Thoracic aorta (tissue), 2 donors: ENCODE measurements at places on chromosomes 7 and 10. TPM values are rescaled to one million over a fixed set of nuclear protein-coding genes. Genes with fewer than 3 reads are reported as not detected.

The EPHB6 gene
- 30.5 TPM for total RNA-seq

The KBTBD2 gene
- total RNA-seq, result 24.1 TPM

The OR2A42 gene
- not detected for total RNA-seq

The DPP6 gene
- total RNA-seq, result not detected

The CHAT gene
- total RNA-seq, result not detected

The STN1 gene
- 30.6 TPM for total RNA-seq

DNA sequence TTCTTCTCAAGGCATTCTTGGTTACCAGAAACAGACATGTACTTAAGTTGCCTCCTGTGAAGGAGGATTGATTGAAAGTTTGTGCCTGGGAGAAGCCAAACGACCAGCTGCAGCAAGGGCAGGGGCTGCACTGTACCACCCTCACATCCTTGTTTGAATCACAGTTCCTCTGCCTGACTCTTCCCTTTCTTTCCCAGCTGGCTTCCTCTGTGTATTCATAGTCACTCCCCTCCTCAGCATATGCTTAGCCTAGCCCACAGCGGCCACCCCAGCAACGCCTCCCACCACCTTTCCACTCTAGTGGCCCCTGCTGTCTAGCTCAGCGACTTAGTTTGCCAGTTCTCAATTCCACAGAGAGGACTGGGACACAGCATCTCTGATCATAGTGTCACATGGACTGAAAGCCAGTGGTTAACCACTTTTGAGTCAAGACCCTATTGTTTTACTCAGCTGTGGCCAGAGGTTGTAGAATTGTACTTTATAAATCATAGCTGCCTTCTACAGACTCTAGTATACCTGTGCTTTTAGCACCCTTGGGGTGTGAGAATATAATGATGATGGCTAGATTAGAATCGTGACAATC, 643.0 kb downstream of the SUGCT start:
- DNase-seq, result no peak

DNA sequence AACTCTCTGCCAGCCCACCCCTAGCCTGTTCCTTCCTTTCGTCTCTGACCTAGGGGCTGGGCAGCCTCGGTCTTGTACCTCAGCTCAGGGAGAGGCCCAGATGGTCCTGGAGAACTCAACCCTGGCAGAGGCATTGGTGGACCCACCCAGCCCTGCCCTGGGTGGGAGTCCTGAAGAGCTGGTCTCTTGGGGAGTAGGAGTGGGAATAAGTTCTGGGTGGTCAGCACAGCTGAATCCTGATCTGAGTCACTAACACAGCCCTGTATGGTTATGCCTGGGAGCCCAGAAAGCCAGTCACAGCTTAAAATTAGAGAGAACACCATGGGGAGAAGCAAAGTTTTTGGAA, 84.0 kb downstream of the SORBS1 start:
- DNase-seq, result no peak

GRCh38 chr10:91788527-91788926, 9.7 kb upstream of the TNKS2 start:
- DNase-seq, result no peak

DNA sequence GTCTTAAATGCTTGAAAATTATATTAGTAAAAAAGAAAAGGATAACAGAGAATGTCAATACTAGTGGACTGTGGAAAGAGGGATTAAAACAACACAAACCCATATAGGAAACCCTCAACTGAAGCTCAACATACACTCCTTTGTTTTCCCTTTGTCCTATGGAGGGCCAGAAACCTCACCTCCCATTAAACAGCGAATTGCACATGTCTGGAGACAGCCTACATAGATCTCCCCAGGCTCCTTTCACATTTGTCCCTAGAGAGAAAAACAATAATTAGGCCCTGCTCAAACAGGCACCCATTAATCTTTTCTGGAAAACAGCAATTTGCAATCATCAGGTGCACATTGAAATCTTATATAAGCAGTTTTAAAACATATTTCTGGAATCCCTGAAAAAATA, 87.6 kb upstream of the SEMA3D start:
- DNase-seq, result no peak

GRCh38 chr10:35194471-35194870, 67.8 kb downstream of the CREM start:
- no peak for DNase-seq

DNA sequence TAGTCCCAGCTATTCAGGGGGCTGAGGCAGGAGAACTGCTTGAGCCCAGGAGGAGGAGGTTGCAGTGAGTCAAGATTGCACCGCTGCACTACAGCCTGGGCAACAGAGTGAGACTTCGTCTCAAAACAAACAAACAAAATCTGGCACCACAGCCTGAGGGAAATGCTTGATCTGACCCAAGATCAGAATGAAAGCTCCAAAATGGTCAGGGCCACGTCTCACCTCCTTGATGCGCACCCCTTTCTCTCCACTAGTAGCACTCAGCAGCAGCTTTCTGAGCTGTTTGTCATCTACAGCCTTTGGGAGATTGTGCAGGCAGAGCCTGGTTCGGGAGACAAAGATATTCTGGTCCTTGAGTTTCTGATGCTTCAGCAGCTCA, 22.7 kb downstream of the RBM28 start:
- no peak for DNase-seq
